Upper lobe of right lung (tissue), 1 donor: ENCODE measurements at places on chromosomes 3 and 15.

GRCh38 chr15:94164202-94164807, 67.1 kb upstream of the MCTP2 start:
- no peak for DNase-seq

DNA sequence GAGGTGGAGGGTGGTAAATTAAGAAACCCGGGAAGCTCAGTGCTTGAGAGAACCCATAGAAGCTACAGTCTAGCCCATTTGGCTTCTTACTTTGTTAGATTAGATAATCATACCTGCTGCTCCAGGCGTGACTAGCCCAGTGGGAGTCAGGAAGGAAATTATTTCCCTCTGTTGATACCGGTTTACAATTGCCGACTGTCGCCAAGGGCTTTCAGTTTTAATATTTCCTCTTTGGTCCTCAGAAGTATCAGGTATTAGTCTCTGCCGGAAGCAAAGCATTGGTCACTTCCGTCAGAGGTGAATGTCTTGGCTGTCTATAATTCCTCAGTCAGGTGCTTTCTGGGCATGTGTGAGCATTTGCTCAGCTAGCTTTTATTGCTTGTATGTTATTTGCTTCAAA, 75.2 kb downstream of the LPP start:
- no peak for DNase-seq

DNA sequence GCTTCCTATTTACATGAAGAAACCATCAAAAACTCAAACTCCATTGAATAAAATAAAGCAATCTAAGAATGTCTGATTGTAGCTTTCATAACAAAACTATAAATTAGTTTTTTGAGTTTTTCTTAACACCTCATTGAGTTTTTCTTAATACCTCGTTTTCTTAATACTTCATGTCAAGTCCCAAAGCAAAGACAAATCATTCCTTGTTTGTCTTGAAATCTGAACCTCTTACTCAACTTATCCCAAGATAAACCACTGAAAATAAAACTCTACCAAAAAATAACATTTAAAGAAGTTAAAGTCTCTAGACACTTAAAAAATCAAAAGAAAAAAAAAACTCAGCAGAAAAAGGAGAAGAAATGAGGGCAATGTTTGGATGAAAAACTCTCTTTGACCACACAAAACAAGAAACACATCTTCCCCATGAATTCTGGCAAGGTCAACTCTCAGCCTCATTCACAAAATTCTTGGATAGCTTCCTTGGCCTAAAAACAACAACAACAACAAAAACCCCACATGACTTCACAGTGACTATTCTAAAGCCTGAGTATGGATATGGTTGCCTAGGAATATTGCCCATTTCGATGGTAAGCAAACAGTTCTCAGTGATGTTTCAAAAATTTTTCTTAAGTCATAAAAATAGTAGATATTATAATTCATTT, 38.2 kb downstream of the TMCC1 start:
- no peak for DNase-seq

- no peak for DNase-seq
These were observed 9.1 kb downstream of the MRPS11 start for GRCh38 chr15:88476635-88477060.

GRCh38 chr15:44296625-44297524, 8.4 kb downstream of the GOLM2 start:
- no peak for DNase-seq

DNA sequence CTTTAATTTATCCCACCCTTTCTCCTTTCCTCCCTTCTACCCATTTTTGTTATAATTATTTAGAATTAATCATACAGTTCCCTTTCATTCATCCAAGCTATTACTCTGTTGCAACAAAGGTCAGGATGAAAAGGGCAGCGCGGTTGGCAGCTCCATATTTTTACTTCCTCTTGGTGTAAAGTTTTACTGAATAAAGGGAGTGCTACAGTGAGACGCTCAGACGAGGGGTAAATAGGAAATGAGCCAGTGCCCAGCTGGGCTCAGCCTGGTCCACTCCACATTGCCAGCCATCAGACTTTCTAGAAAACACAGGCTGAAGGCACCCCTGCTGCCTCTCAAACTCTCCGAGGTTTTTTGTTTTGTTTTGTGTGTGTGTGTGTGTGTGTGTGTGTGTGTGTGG, 21.9 kb upstream of the ZBTB38 start:
- no peak for DNase-seq

DNA sequence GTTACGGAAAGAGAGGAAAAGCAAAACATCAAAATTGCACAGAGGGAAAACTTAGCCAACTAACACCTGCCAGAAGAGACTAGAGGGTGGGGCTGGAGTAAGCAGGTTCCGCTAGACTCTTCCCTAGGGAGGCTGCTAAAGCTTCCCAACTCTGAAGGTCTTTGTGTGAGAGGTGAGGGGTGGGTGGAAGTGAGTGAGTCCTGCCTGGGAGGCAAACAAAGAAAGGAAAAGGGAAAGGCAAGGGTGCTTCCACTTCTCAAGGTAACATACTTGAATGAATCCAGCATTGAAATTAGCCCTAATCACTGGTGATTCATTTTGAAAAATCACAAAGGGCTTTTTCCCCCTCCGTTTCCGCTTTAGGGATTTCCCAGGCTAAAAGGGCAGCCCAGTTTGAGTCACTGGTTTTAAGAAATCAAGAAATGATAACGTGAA, 220.5 kb upstream of the ADAMTS9 start:
- no peak for DNase-seq
